Fibroblast of skin of abdomen (primary cell): ENCODE measurements at places on chromosomes 7 and 10.
A peak's percentile ranks its signal among the peaks of the same experiment; 100 is the strongest.

- no peak for DNase-seq
Measured at GRCh38 chr7:55240418-55241142, 124.6 kb upstream of the LANCL2 start.

GRCh38 chr7:105209870-105210269, 178.9 kb downstream of the SRPK2 start:
- no peak for DNase-seq

- DNase-seq, result no peak
Measured at GRCh38 chr7:137961200-137962177, 40.4 kb downstream of the CREB3L2 start.

- DNase-seq, result no peak
Measured at GRCh38 chr10:85666102-85666501, 700.5 kb downstream of the GRID1 start.

- no peak for DNase-seq
Measured at GRCh38 chr7:116734710-116735109, 62.7 kb downstream of the MET start.

- no peak for DNase-seq
Measured at GRCh38 chr10:71039551-71039950, 151.2 kb upstream of the PCBD1 start.

DNA sequence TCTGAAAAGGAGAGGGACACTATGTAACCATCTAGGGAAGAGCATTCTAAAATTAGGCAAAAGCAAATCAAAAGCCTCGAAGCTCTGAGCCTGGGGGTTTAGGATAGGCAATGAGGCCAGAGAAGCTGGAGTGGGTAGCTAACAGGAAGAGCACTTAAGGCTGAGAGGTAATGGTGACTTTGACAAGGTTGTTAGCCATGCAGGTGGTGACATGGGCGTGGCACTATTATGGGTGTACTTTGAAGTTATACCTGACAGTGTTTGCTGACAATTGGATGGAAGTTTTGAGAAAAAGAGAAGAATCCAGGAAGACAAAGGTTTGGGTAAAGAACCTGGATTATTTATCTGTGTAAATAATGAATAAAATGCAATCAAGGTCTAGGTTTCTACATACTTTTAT, 383.0 kb upstream of the SEMA3C start:
- no peak for DNase-seq

- no peak for DNase-seq
Measured at GRCh38 chr7:45514944-45515343, 59.2 kb upstream of the ADCY1 start.

- DNase-seq, result no peak
Measured at GRCh38 chr7:69817841-69818635, 219.8 kb downstream of the AUTS2 start.

DNA sequence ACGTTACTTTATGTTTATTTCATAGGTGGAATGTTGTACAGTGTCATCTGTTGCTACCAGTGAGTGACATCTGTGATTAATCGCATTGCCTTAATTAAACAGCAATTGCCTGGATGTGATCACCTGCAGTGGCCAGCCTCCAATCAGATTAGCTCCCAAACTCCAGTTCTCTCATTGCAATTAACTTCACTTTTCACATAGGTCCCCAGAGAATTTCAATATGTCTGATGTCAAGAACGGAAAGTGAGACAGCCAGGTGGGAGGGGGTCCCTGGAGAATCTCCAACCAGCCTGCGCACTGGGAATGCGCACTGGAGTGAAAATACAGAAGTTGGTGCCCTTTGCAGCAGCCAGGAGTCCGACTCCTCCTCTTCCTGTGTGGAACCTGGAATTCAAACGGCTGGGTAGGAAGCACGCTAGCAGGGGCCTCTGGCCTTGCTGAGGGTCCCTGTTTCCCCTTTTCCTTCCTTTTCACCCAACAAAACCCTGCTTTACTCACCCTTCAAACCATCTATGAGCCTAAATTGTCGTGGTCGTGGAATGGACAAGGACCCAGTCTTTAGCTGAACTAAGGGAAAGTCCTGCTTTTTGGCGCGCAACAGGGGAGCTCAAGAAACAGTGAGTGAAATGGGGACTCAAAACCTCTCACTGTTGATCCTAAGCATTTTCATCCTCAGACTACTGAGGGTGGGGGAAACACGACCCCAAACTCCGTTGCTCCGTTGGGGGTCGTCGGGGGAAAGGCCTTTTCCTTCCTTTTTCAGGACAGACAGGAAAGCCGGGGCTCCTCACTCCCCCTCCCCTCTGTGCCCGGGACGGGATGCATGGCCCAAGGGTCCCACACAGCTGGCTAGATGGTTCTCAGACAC, 1355.5 kb upstream of the LRRTM3 start:
- peak; percentile 63 for DNase-seq

DNA sequence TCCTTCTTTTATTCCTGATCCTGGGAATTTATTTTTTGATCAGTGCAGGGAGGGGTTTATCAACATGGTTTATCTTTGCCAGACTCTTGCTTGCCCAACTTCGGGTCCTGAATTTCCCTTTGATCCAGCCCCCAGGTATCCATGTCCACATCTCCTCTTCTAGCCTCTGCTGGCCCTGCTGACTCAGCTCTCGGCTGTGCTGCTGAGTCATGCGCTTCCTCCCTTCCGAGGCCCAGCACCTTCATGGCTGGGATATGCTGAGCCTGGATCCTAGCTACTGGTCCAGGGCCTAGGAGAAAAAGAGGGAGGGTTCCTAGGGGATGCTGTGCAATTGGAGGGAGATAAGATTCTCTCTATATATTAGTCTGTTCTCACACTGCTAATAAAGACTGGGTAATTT, 380.7 kb upstream of the SHH start:
- DNase-seq, result no peak

GRCh38 chr10:75403144-75403938, 1.8 kb upstream of the ZNF503 start:
- peak; percentile 36 for DNase-seq

- no peak for DNase-seq
Measured at GRCh38 chr7:120873401-120873800, 15.5 kb upstream of the TSPAN12 start.

GRCh38 chr7:70711452-70711851, 420.5 kb upstream of the GALNT17 start:
- no peak for DNase-seq

DNA sequence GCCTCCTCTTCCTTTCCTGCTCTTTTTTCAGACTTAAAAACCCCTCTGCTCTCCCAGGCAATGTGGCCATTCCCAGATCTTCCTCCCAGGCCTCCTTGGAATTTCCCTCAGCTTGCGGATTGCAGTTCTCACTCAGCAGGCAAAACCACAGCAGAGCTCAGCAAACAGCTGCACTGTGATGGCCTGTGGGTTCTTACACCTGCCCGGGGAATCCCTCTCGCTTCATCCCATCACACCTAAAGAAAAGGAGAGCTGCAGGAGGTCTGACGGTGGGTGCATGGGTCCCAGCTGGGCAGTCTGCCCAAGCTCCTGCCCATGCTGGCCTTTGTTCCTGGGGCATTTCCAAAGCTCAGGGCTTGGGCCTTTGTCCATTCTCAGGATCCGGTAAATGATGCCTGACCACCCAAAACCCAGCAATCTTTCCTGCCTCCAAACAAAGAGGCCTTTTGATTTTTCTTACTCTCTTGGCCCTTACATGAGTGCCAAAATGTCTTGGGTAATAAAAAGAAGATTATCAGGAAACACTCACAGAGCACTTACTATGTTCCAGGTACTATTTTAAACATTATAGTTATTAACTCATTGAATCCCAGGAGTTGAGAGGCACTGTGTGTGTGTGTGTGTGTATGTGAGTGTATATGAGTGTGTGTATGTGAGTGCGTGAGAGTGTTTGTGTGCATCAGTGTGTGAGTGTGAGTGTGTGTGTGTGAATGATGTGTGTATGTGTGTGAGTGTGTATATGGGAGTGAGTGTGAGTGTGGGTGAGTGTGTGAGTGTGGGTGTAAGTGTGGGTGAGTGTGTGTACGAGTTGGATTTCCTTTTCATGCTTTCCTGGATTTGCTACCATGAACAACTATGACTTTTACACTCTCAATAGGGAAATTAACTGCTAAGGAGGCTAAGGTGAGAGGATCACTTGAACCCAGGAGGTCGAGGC, 64.5 kb upstream of the PODXL start:
- DNase-seq, result peak; percentile 60

- no peak for DNase-seq
Measured at GRCh38 chr7:4249241-4249640, 432.9 kb upstream of the FOXK1 start.

GRCh38 chr7:105931179-105931578, 31.9 kb upstream of the CDHR3 start:
- DNase-seq, result no peak

- no peak for DNase-seq
Measured at GRCh38 chr7:51175316-51175991, 141.2 kb downstream of the COBL start.

DNA sequence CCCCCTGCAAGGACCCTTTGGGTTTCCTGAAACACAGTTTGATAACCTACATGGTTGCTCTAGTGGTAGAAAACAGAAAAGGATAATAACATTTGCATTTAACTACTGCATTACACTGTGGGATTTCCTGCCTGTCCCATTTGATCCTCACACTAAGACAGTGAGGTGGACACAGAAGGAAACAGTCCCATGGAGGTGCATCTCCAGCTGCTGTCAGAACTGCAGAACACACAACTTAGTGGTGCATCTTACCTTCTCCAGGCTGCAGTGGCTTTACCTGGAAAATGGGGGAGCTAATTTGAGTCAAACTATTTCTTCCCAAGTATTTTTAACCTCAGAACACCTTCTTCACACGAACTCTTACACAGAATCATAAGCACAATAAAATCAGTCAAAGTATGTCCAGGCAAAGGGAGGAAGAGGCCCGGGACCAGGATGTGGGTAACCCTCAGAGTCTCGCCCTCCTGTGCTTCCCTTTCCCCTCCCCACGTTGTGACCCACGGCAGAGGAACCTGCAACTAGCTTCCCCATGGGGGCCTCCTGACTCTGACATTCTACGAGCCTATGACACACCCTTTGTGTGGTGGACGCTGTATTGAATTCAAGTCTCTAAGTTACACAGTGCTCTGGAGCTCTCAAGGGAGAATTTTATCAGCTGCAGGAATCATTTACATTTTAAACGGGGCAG, 33.7 kb downstream of the SCRN1 start:
- no peak for DNase-seq

DNA sequence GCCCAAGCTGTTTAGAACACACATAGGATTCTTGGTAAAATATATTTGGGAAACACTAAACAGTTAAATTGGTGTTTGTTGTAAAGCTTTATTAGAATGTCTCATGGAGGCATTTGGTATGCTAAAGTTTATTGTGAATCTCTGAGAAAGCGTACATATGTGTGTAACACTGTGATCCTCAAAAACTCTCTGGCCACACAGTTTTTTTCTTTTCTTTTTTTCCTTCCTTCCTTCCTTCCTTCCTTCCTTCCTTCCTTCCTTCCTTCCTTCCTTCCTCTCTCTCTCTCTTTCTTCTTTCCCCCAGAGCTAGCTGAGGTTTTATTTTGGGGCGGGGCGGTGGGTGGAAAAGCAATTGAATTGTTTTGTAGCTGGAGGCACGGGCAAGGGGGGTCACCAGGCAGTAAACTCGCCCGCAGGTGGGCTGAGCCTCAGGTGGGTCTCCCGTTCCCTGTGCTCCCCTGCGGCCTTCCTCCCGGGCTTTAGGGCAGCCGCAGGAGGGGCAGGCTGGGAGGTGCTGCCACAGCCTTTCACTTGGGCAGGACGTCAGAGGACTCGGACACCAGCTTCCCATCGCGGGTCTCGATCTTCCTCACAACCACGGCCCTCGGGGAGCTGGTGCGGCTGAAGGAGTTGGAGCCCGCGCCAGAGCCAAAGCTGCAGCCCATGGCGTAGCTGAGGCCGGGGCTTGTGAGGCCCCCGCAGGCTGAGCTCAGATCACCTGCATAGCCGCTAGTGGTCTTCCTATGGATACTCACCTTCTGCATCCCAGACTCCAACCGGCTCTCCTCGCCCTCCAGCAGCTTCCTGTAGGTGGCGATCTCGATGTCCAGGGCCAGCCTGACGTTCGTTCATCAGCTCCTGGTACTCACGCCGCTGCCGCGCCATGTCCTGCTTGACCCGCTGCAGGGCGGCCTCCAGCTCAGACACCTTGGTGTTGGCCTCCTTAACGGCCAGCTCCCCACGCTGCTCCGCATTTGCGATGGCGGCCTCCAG, 459.0 kb downstream of the GATA3 start:
- DNase-seq, result no peak

DNA sequence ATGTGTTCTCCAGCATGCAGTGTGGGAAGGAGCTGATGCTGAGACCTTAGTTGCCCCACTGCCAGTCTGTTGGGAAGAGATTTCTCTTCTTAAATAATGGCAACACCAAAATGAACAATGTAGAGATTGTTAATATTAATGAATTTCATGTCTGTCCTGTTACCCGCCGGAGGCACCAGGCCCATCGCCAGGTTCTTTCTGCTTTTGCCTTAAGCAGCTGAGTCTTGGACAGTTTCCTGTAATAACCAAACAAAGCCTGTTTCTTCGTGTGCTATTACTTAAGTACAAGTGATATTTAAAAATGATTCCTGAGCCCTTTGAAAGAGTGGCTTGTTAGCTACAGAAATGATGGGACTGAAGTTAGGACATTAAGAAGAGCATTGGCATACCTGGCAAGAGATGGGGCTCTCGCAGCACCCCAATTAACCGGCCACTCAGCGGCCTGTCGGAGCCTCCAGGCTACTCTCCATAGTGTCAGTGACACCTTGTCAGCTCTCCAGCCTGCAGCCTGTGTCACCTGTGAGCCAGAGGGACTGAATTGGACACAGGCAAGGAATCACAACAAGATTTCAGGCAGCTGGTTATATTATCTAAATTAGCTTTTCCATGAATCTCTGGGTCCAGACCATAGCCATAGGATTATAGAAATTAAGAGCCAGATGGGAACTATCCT, 142.0 kb downstream of the CELF2 start:
- no peak for DNase-seq

DNA sequence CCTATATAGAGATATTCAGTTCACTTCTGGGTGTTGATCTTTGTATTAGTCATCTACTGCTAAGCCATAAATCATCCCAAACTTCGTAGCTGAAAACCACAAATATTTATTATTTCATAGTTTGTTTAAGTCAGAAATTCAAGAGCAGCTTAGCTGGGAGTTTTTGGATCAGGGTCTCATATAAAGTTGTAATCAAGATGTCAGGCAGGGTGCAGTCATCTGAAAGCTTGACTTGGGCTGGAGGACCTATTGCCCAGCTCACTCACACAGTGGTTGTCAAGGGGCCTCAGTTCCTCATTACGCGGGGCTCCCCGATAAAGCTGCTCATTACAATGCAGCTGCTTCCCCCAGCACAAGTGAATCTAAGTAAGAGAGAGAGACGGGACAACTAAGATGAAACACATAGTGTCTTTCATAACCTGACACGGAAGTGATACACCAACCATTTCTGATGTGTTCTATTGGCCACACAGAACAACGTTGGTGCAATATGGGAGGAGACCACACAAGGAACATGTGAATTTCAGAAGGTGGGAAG, 15.7 kb downstream of the PPP1R3C start:
- peak; percentile 93 for DNase-seq

GRCh38 chr7:47385536-47386125, 196.3 kb downstream of the TNS3 start:
- no peak for DNase-seq

GRCh38 chr7:18866359-18867036, 250.9 kb downstream of the TWIST1 start:
- DNase-seq, result peak; percentile 99
